Fibroblast of skin of right biceps (primary cell): ENCODE measurements at places on chromosomes 7 and 10.

- DNase-seq: no peak
These were observed 297.1 kb upstream of the LRGUK start for GRCh38 chr7:133830081-133830480.

DNA sequence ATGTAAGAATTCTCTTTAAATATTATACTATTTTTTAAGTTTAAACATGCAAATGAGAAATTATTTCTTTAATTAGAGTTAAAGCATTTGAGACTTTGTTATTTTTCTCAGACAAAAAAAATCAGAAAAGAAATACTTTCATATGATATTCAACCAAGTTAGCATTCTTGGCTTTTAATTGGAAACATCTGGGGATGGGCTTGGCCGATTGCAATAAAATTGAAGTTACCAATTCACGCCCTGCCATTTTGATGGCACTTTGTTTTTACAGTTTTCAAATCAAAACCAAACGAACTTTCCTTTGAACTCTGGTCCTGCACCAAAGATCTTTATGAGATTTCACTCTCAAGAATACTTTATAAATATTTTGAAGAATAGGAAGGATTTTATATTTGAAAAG lies 127.7 kb downstream of the ATE1 start:
- DNase-seq: peak; percentile 57

DNA sequence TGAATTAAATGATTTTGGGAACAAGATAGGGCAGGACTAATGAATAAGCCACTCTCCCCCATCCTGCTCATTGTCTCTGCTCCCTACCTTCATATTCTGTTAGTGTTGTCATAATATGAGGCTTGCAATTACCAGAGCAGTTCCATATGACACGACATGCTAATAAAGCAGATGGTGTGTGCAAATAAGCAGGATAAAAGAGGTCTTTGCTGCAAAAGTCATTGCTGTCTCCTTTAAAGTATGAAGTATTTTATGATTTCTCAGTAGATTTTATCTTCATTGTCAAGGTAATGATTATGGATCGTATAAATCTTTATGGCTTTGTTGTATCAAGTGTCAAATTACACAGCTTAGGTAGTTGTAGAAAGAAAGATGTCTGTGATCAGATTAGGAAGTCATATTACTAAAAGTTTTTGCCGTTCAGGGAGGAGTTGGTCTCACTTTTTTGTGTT lies 114.8 kb downstream of the SDK1 start:
- no peak for DNase-seq

DNA sequence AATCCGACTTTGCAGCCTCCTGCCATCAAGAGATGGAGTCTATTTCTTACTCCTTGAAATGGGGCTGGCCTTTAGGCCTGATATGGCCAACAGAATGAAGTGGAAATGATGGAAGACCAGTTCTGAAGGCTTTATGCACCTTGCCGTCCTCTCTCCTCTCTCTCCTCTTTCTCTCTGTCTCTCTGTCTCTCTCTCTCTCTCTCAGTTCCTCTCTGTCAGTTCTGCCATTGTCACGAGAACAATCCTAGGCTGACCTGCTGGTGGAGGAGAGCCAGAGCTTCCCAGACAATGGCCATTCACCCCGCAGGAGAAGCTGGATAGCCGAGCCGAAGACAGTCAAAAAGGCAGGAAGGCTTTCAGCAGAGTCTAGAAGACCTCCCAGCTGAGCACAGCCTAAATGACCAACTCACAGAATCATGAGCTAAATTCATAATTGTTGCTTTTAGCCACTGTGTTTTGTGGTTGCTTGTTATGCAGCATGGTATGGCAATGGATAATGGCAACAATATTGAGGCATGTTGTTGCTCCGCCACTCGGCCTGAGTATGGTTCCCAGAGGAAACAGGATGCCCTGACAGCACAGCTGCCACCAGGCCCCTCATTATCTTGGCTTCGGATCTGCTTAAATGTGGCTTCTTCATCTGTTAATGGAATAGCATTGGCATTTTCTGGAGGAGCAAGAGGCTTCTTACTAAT lies 35.5 kb downstream of the FRMPD2 start:
- no peak for DNase-seq

DNA sequence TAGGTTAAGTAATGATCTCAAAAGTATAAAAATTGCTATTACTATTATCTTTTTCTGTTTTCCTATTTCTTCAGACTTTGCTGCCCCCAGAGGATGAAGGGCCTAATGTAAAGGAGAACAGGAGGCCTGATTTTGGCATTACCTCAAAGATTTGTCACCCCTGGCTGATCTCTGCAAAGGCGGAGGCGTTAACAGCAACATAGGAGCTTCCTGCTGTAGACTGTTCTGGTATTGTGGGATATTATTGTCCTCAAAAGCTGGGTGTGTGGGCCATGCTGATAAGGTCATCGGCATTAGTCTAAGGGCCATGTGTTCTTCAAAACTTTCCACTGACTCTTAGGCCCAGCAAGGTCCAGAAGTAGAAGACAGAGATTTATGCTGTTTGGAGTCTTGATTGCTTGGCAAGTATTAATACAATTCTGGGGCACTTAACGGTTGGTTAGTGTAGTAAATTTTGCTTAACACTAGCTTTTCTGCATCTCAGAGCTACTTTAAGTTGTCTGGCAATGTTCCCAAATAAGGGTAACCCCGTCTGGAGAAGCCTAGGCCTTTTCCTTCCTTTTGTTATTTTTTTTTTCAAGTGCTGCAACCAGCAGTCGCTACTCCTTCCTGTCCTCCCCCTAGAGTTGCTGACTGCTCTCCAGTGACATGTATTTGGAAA lies 14.0 kb upstream of the ENTPD1 start:
- peak; percentile 3 for DNase-seq

- no peak for DNase-seq
These were observed 568.5 kb downstream of the PTPRN2 start for GRCh38 chr7:158018971-158019645.

DNA sequence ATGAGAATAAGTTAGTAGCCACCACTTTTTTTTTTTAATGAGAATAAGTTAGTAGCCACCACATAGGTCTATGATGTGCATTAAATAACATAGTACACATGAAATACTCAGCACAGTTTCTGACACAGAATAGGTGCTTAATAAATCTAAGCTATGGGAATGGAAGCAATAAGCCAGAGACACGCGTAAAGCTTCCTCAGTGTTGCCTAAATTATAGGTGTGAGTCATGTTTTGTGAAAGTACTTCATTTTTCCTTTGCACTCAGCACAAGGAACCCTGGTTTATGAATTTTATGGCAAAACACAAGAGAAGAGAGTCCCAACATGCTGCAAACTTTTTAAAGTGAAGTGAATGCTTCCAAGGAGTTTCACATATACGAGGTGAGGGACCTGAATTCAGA lies 267.4 kb downstream of the RNLS start:
- peak; percentile 7 for DNase-seq

GRCh38 chr10:70851597-70852475 lies 36.1 kb downstream of the SGPL1 start:
- DNase-seq: no peak

- DNase-seq: no peak
These were observed 1245.5 kb downstream of the GATA3 start for GRCh38 chr10:9299966-9300365.

- DNase-seq: no peak
These were observed 77.9 kb upstream of the PLXNA4 start for GRCh38 chr7:132654150-132654549.

DNA sequence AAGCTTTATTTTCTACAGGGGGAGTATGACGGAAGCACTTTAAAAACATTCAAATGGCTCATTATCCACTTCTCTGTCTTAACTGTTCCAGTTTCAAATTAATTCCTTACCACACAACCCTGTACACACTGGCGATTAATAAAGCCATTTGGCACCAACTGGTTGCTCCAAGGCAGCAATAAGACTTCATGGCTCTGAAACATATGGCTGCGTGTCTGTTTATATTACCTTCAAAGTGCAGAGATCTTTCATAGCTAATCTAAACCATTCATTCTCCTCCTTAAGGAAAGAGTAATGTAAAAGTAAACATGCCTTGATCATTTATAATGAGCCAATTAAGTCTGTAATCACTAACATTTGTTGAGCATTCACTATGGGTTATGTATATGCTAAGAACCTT lies 325.7 kb downstream of the PARD3 start:
- no peak for DNase-seq

DNA sequence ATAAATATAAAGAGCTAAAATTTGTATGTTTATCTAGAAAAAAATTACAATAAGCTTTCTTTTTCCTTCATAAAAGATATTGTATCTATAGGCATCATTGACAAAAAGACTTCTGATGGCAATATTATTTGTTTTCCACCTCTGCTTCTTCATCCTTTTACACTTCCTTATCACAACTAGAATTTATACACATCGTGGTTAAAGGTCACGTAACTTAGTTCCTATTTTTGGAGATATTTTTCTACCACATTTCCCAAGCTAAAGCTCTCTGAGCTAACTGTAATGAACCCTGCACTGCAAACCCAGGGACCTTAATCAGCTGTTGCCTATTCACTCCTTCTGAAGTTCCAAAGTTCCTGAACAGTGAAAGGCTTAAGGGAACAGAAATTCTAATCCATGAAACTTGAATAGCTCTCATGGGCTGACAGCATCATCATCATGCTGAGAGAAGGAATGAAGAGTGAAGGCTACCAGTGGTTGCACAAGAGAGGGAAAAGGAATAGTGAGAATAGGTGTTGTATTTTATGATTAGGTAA lies 106.1 kb upstream of the SLC13A1 start:
- DNase-seq: no peak

GRCh38 chr7:8177109-8177933 lies 84.6 kb downstream of the ICA1 start:
- DNase-seq: no peak

DNA sequence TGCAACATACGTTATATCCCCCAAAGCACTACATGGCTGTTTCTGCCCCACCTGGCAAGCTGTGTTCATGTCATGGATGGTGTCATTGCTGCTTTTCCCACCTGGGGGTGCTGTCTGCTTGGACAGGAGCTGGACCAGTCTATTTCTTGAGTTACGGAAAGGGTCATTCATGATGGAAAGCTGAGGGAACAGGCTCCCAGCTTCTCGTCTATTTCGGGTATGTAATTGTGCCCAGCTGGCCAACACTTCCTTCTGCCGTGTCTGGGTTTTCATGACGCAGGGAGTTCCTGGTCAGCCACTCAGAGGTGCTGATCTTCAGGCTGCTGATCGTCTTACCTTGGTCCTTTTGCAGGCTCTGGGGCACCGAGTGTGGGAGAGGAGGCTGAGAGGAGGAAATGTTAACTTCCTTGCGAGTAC lies 8.6 kb downstream of the BTBD16 start:
- peak; percentile 40 for DNase-seq

GRCh38 chr10:79385392-79385795 lies 38.1 kb downstream of the PPIF start:
- no peak for DNase-seq

DNA sequence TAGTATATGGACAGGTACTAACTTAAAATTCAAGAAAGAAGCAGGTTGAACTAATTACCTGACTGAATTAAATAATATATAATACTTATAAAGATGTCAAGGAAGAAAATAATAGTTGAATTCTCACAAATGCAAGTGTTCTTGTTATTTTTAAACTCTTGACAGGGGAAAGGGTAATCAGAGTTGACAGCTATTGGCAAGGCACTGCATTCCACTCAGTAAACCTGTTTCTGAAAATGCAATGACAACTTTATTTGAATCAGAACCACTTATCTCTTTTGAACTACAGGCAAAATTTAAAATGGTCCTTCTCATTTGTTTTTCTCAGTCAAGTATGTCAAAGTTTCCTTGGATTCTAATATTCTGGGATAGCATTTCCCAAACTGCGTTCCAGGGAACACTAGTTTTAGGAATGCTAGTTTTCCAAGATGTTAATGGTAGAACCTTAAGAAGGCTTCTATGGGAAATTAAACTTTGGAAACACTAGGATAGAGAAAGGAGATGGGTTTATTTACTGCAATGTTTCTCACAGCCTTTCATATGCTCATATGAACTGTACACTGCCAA lies 103.7 kb upstream of the LRRN3 start:
- no peak for DNase-seq

DNA sequence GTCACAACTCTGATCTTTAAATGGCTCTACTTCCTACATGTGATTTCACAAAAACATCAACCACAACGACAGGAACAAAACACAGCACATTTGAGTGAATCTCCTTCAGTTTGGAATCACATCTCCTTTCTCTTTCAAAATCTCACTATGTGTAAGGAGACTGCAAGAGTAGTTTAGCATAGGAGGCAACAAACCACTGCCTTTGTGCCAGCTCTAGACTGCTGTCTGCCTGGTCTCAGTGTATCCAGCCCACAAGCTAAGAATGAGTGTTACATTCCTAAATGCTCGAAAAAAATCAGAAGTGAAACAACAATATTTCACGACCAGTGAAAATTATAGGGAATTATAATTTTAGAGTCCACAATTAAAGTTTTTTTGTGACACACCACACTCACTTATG lies 217.0 kb upstream of the STEAP4 start:
- DNase-seq: no peak

DNA sequence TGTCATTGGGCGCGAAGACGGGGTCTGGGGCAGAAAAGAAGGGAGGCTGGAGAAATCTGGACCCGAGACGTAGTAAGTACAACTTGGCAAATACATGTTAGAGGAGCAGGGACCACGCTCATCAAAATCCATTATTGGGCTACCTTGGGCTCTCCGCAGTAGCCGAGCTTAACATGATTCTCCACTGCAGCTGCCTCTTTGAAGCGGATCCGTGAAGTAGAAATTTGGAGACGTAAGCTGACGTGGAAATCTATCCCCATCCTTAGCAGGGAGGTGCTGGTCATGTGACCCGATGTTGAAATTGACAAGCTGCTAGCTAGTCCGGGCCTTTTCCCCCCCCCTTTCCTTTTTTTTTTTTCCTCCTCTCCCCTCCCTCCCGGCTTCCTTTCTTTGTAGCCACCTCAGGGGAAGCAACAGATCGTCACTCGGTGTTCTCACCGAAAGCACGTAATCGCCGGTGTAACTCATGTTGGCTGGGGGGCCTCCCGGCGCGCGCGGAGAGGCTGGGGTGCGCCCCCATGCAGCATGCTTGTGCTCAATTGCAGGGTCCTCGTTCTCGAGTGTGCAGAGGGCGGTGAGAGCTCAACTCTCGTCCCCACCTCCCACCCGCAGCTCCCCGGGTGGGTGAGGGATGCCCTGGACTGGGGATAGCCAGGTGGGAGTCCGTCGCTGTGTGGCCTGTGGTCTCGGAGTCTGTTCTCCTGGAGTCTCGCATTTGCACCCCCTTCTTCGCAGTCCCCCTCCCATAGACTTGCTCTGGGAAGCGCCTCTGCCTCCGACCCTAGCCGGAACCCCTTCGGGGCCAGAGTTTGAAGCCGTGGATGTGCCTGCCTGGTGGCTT lies at the start of gene HOXA11:
TSS of gene HOXA11 (minus strand) at position 220 of the 841 bp plus-strand sequence. CDS start at position 132, 88 bp downstream.
- peak; percentile 79 for DNase-seq

GRCh38 chr10:43365001-43365400 lies 6.4 kb upstream of the FXYD4 start:
- no peak for DNase-seq

GRCh38 chr10:37937864-37938263 lies 38.6 kb downstream of the ZNF25 start:
- no peak for DNase-seq

GRCh38 chr7:154903083-154903731 lies 99.7 kb downstream of the PAXIP1 start:
- DNase-seq: no peak

- no peak for DNase-seq
These were observed 59.9 kb upstream of the INSIG1 start for GRCh38 chr7:155237730-155238129.
